ENCODE measurements at places on chromosomes 7 and 10.
A peak's percentile ranks its signal among the peaks of the same experiment; 100 is the strongest.

GRCh38 chr10:94308866-94309265, 53.9 kb downstream of the NOC3L start:
- DNase-seq, result no peak

- DNase-seq, result no peak
These were observed 8.6 kb downstream of the LIPA start for GRCh38 chr10:89242840-89243568.

DNA sequence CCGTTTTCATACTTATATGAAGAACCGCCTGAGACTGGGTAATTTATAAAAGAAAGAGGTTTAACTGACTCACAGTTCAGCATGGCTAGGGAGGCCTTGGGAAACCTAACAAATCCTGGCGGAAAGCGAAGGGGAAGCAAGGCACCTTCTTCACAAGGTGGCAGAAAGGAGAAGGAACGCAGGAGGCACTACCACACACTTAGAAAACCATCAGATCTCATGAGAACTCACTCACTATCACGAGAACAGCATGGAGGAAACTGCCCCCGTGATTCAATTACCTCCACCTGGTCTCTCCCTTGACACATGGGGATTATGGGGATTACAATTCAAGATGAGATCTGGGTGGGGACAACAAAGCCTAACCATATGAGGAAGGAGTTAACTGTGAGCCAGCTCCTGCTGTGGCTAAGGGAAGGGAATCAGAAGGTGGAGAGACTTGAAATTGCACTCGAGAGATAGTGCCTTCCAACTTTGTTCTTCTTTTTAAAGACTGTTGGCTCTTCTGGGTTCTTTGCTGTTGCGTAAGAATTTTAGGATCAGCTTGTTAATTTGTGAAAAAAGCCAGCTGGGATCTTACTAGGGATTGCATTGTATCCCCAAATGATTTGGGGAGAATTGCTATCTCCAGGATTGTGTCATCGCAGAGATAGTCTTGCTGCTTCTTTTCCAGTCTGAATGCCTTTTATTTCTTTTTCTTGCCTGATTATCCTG, 21.0 kb downstream of the OPTN start:
- DNase-seq, result no peak

GRCh38 chr10:96743988-96744585, 23.8 kb upstream of the PIK3AP1 start:
- DNase-seq, result no peak

- DNase-seq, result no peak
These were observed 265.1 kb downstream of the CCSER2 start for GRCh38 chr10:84593506-84593905.

- peak; percentile 59 for DNase-seq
These were observed 19.9 kb upstream of the LMOD2 start for GRCh38 chr7:123635551-123636359.

GRCh38 chr10:24333736-24334135, 124.8 kb downstream of the KIAA1217 start:
- no peak for DNase-seq

GRCh38 chr7:131606346-131607290, 50.2 kb upstream of the PODXL start:
- peak; percentile 44 for DNase-seq

DNA sequence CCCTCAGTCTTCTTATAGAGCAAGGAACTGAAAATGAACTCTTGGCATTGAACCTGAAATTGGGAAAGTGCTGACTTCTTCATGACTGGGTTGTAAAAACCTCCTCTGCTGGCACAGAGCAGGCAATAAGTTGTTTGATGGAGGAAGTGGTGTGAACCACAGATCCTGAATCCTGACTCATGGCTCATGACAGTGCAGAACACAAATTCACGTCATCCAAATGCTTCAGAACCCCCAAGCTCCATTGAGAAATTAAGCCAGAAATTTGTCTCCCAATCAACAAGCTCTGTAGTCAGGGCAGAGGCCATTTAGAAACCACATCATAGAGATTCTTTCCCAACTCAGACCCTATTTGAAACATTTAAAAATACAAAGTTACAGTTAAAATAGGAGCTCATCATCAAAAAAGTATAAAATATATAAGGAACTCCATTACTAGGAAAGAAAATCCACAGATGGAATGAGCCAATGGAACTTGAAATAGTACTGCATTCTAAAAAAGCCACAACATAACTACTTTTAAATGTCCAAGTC, 10.3 kb upstream of the STK17A start:
- peak; percentile 99 for DNase-seq

- DNase-seq, result no peak
These were observed 524.7 kb downstream of the DNAJB6 start for GRCh38 chr7:157861551-157861950.

DNA sequence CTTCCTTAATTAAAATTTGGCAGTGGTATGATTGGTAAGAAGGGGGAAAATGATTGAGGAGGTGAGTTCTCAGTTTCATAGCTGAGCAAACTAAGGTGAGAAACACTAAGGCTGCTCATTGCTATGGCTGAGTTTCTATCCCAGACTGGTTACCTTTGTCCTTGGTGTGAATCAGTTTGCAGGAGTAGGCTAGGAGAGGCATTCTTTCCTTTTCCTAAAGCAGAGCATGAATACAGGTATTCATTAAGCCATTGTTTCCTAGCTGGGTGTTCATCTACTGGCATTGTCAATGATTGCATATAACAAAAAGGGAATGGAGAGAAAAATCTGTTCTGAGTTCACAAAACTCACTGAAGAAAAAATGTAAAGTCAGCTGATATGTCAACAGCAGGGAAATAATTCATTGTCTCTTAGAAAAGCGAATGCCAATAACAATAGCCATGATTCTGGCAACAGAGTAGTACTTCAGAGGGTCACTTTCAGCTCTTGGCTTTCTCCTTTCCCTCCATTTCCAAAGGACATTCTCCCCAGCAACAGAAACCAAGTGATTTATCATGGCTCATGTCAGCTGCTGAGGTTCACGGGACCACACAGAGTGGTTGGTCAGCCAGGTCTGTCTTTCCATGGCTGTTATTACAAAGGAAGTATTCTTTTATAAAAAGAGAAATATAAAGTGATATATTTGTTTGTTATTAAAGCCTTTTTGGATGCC, 234.0 kb downstream of the BICC1 start:
- no peak for DNase-seq

DNA sequence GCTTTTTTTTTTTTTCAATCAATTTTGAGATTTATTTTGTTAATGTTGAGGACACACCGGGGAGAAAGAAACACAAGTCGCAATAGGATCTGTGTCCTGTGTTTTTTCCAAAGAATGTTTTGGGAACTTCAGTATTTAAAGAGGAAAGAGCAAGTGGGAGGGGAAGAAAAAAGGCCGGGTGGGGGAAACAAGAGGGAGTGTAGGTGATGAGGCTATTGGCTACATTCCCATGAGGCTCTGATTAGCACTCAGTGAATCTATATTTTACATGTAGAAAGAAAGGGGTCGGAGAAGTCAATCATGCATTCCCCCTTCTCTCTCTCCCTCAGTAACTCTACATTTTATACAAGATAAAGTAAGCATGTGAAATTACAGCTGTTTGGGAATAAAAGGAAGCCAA, 4.1 kb downstream of the ZNF680 start:
- no peak for DNase-seq

Measured in epithelial cell of esophagus (primary cell).